ENCODE measurements at places on chromosomes 6 and 20.

- DNase-seq: no peak
Measured at GRCh38 chr20:47544240-47544639, 42.6 kb downstream of the NCOA3 start.

DNA sequence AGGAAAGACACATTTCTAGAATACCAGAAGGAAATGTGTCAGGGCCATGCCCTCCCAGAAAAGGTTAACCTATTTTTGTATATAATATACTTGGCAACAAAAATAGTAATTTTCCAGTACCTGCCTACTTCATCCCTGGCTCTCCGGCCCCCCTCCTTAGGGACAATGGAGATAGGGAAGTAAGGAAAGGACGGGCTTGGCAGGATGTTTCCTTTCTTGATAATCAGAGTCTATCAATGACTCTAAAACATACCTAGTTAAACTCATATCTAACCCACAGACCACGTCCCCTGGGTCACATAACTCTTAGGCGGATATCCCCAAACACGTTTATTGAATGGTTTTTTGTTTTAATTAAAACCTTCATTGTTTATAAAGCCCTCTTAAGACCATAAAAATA is 11.8 kb downstream of the UQCC2 start:
- DNase-seq: no peak

- DNase-seq: no peak
Measured at GRCh38 chr20:52867305-52867704, 104.9 kb upstream of the TSHZ2 start.

DNA sequence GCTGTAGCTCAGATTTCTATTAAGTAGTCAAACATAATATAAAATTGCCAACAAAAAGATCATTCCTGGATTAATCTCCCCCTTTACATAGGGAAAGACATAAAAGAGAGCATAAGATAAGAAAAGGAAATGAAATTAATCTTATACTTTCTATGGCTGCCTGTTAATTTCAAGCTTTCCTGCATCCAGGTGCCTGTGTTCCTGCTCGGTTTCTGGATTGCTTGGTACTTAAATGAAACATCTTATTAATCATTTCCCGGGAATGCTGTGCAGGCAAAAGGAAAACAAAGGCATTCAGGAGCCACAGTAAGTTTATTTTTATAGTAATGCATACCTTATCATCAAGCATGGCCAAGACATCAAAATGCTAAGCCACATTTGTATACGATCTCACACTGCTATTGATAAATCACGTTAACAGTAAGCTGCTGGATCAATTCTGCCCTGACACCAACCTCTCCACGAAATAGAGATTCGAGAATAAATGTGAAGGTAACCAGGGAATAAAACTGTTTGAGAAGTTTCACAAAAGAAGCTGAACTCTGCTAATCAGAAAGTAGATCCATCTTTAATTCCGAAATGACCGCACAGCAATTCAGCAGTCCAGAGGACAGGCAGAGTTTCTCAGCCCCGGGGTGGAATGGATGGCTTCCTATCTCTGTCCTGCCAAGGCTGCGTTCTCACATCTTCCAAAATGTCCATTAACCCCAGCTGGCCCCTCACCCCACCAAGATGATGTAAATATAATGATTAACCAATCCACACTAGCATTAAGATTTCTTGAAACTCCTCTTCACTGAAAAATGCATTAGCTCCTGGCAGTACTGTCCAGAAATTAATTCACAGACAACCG is 32.6 kb upstream of the APCDD1L start:
- DNase-seq: no peak

- DNase-seq: no peak
Measured at GRCh38 chr20:59578436-59579403, 25.6 kb upstream of the PHACTR3 start.

GRCh38 chr6:77292564-77293546 is 170.4 kb downstream of the HTR1B start:
- DNase-seq: no peak

DNA sequence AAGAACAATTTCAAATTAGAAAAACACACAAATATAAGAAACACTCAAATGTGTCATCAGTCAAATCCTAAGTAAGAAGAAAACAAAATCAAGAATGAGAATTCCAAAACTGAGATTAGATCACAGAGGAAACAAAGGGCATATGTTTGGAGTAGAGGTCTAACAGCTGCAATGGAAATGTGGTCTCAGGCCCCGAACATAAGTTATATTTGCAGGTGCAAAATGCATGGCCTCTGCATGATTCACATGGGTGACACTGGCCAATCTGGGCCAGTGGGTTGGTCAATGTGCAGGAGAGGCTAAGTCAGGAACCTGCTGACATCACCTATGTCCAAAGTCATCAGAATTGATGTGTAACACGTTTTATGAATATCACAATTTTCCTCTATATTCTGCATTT is 108.5 kb upstream of the MAP7 start:
- DNase-seq: no peak

GRCh38 chr20:41717483-41717882 is 99.3 kb upstream of the CHD6 start:
- no peak for DNase-seq

DNA sequence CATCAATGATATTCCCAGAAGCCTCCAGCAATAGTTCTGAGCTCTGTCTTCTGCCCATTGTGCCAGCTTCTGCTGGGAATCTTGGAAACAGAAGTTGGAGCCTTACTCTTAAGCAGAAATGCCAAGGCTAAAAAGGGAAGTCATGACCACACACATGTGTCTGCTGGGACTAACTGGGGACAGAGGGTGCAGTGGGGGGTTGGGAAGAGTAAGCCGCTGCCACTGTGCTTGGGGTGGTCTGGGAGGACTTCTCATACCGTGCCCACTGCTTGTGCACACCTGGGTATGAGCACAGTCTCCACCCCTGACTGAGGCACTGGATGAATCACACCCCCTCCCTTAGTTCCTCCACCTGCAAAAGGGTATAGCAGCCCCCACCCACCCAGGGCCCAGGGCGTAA is 90.7 kb downstream of the CDC5L start:
- DNase-seq: no peak

GRCh38 chr6:40258531-40258930 is 324.3 kb upstream of the MOCS1 start:
- DNase-seq: no peak

DNA sequence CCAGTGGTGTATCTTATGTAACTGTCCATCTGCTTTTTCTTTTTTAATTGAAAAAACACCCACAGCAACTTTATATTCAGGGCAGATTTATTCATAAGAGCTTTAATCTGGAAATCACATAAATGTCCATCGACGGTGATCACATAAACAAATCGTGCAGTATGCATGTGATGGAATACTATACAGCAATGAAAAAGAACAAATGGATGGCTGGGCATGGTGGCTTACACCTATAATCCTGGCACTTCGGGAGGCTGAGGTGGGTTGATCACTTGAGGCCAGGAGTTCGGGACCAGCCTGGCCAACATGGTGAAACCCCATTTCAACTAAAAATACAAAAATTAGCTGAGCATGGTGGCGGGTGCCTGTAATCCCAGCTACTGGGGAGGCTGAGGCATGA is 39.1 kb downstream of the VSTM2L start:
- no peak for DNase-seq

DNA sequence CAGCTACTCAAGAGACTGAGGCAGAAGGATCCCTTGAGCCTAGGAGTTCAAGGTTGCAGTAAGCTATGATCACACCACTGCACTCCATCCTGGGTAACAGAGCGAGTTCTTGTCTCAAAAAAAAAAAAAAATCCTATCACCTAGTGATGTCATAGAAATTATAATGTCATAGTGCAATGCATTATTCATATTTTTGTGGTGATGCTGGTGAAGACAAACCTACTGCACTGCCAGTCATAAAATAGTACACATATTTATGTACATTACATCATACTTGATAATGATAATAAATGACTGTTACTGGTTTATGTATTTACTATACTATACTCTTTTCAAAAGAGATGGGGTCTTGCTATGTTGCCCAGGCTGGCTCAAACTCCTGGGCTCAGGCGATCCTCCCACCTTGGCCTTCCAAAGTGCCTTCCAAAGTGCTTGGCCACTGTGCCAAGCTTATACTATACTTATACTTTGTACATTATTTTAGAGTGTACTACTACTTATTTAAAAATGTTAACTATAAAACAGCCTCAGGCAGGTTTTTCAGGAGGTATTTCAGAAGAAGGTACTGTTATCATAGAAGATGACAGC is 26.6 kb downstream of the ENPP3 start:
- no peak for DNase-seq

DNA sequence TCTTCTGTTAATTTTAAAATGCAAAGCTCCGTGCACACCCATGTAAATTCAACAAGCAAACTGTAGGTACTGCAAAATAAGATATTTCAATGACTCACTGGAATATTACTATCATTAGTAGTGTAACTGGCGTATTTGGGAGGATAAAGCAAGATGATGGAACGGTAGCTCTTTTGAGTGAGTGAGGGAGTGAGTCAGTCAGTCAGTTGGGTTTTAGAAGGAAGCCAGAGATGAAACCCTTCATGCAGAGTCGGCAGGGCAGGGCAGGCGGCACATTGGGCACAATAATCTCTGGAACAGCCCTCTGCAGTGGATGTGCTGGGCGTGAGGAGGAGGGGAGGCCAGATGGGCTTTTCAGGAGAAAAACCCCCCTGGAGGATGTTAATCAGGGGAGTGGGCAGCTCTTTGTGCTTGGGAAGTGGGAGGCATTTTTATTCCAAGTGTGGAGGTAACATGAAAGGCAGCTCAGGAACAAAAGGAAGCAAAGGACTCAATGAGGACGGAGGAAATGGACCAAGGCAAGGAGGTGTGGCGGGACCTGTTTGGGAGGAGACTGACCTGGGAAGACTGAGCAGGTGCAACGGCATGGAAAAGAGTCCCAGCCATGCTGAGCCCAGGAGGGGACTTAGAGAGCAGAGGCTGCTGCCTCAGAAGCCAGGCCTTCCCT is 171.2 kb downstream of the ZDHHC14 start:
- no peak for DNase-seq

- DNase-seq: no peak
Measured at GRCh38 chr6:44335631-44336030, 6.8 kb upstream of the SPATS1 start.

GRCh38 chr20:41138475-41139226 is 1.3 kb downstream of the PLCG1 start:
- no peak for DNase-seq

GRCh38 chr6:134339216-134339615 is 21.3 kb upstream of the SGK1 start:
- DNase-seq: no peak

DNA sequence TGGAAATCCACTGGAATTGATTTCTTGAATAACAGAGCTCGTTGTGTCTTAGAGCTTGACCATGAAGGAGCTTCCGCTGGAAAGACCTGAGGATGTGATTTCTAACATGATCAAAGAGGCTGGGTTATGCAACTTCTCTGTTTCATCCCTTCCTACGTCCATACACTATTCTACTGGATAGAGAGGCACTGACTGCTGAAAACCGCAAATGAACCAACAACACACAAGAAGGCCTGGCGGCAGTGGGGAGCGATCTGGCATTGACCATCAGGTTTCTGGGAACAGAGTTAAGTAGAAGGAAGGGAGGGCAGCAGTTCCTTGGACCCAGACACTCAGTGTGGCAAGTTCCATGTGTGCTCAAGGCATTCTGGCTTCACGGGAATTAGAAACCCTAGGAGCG is 13.3 kb downstream of the LRRN4 start:
- no peak for DNase-seq

DNA sequence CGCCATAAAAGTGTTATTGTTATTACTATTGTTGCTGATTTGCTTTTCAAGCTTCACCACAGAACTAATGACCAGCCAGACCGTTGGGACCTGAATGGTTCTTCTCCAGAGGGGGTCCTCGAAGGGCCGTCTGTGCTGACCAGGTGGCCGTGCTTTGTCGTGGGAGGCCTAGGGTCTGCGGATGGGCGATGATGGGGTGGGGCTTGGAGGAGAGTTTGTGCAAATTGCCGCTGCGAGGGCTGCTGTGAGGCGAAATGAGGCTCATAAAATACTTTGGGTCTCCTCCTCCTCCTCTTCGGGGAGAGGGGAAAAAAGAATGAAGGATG is 6.0 kb upstream of the ZBTB22 start:
- DNase-seq: no peak

DNA sequence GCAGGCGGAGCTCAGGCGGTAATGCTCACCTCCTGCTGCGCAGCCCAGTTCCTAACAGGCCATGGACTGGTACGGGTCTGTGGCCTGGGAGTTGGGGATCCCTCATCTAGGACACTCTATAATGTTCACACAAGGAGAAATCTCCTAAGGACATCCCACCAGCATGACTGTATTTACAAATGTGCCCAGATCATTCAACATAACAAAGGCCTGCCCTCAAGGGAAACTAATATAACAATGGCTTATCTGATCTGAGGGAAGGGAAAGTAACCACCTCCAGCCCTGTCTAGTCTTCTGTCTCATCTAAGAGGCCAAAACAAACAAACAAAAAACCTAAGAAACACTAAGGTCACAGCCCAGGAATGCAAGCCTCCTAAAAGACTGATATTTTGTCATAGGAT is 232.8 kb downstream of the RNGTT start:
- DNase-seq: no peak

DNA sequence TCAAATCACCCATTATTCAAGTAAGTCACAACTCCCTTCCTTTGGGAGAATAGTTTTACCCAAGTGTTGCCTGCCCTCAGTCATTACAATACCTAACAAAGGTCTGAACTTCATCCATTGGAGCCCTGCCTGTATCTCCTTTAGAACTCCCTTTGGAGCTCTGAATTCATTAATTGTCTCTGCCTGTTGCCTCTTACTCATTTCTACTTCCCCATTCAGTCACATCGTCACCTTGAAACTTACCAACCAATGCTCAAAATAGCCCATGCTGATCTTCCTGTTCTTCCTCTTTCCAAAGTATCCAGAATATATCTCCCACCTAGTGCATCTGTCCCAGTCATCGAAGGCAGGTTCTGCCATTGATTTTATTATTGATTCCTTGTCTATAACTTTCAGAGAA is 120.7 kb upstream of the ADGRF1 start:
- no peak for DNase-seq

DNA sequence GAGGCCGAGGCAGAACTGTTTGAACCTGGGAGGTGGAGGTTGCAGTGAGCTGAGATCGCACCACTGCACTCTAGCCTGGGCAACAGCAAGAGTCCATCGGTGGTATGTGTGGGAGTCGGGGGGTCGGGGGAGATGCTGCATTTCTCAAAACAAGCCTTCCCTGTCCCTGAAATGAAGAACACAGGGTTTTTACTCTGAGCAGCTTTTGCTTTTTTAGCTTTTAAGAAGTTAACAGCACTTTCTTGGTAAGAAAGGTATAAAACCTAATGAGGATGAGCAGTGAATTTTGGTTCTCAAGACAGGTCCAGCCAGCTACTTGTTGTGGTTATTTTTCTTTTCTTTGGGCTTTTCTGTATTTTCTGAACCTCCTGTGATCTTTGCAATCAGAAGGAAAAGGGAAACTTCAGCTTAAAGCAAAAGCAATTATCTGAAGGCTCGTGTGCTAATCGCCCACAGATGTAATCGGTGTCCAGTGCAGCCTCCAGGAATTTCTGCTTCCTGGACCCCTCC is 3.7 kb downstream of the RPL10A start:
- no peak for DNase-seq

GRCh38 chr6:4155848-4156466 is 20.6 kb upstream of the ECI2 start:
- peak; percentile 77 for DNase-seq

All from activated T-cell treated with anti-CD3 and anti-CD28 coated beads for 24 hours (primary cell).